GM19239 (cell line): ENCODE measurements at places on chromosomes 5 and 9.

DNA sequence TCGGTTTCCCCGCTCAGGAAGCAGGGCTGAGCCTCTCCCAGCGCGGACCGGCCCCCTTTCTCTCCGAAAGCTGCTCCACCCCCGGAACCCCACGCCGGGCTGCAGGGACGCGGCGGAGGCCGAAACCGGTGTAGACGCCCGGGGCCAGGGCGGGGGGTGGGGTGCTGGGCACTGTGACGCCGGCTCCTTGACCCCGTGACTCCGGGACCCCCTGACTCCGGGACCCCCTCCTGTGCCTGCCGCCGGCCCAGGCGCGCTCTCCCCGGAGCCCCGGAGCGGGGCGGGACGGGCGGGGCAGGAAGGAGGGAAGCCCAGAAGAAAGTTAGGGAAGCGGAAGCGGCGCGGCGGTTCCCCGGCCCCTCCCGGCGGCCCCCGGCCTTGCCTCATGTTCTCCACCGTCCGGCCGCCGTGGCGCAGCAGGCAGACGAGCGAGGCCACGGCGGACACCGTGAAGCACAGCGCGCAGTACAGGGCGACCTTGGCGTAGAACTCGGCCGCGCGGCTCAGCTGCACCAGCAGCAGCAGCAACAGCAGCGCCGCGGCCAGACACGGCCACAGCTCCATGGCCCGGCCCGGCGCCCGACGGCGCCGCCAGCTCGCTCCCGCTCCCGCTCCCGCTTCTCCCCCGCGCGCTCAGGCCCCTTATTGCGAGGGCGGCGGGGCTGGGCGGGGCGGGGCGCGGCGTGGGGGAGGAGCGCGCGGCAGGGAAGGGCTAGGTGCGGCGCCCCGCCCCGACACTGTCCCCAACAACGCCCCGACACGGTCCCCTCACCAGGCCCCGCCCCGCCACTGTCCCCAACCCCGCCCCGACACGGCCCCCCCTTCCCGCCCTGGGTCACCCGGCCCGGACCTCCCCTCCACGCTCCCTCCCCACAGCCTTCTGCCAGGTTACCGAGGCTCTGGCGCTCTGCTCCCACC lies at the start of gene AGPAT2:
AGPAT2 (minus strand) TSS at position 664 of the 918 bp plus-strand sequence; CDS start at position 564, 100 bp downstream.
- DNase-seq: peak; percentile 94

- DNase-seq: no peak
Measured at GRCh38 chr5:170080786-170081445, 24.8 kb upstream of the FOXI1 start.

DNA sequence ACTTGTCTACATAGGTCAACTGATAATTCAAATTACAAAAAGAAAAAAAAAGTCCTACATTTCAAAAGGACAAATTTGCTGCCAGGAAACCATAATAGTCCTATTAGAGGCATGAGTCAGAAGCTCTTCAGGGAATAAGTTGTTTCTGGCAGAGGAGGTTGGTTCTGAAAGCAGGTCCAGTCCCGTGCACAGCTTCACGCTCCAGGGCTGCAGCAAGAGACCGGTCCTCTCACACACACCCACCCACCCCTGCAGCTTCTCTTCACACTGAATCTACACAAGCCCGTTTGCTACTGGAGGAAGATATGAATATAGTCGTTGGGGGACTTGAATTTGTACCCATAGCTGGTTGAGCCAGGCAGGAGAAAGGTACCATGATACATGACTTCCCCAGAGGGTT lies 36.9 kb upstream of the SLC1A3 start:
- DNase-seq: no peak

DNA sequence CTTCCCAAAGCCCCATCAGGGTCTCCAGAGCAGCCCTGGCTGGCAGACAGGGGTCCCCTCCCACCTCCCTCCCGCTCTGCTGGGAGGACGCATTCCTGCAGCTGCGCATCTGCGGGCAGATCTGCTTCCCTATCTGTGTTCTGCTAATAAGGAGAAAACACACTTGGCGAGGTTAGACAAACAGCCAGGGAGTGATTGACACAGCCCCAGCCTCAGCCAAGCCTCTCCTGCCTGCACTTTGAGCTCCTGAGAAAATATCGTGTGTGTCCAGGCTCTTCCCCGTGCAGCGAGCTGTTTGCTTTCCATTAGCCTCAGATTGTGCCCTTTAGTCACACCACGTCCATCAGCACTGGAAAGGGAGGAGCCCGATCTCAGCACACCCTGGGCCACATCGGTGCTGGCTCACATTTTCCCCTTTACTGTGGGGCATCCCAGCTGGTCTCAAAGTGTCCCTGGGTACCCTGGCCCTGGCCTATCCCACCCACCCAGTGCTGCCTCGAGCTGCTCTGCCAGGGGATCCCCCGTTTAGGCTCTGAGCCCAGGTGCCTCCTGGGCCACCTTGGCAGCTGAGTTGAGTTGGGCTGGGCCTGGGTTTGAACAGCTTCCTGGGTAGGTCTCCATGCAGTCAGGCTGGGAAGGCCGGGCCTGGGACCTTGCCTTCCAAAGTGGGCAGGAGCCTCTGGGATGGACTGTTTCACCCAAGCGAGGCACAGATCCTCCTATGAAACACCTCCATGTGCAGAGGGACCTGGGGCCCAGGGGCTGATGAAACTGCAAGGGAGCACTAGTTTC lies 61.1 kb downstream of the BARX1 start:
- DNase-seq: no peak

- DNase-seq: no peak
Measured at GRCh38 chr5:35876454-35876853, 19.8 kb downstream of the IL7R start.

- DNase-seq: no peak
Measured at GRCh38 chr5:14464671-14465070, 116.9 kb upstream of the OTULINL start.

GRCh38 chr5:171496456-171496855 lies 77.0 kb downstream of the FGF18 start:
- DNase-seq: no peak

GRCh38 chr5:149188383-149188782 lies 47.1 kb downstream of the ABLIM3 start:
- DNase-seq: no peak

DNA sequence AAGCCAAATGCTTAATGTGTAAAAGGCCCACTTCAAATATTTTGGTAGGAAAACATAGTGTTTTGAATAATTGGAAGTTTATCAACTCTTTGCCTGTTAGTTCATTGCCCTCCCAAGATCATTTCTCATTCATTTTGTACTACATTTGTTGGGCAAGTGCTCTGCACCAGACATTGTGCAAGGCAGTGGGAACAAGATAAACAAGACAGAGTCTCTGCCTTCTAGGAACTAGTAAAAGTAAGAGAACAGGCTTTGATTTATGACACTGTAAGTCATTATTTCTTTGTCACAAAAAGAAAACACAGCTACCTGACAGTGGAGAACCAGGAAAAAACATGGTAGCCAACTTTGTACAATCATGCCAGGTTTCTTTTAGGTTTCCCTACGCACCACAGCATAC lies 63.7 kb upstream of the PAM start:
- no peak for DNase-seq

- DNase-seq: no peak
Measured at GRCh38 chr9:136955202-136955942, 3.3 kb downstream of the LCN12 start.

- no peak for DNase-seq
Measured at GRCh38 chr5:79330071-79330470, 94.1 kb downstream of the JMY start.

DNA sequence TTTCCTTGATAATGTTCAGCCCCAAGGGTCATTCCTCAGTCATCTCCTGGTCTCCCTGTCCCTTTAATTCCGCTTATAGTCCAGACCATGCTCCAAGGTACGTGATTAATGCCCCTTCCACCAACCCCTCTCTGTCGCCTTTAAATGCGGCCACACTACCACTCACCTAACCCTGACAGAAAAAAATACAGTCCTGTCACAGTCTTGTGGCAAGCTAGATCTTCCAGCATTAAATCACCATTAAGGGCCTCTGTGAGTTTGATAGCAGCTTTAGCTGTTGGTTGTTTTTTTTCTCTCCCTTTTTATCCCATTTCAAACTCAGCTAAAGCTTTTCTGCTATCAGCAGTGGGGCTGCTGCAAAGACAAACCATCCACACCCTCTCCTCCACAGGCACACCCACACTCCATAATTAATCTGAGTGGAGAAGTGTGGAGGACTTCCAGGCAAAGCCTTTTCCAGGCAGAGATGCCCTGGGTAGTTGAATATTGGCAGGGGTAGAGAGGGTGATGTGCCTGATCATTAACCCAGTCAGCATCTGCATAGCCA lies 522.7 kb upstream of the CLINT1 start:
- no peak for DNase-seq

GRCh38 chr5:16907270-16907669 lies 28.8 kb downstream of the MYO10 start:
- no peak for DNase-seq
